ENCODE measurements at places on chromosomes 2 and 18. TPM values are rescaled to one million over a fixed set of nuclear protein-coding genes. Genes with fewer than 3 reads are reported as not detected.

GRCh38 chr2:141927536-141927935 is 203.3 kb downstream of the LRP1B start:
- DNase-seq, result no peak

GRCh38 chr2:134193006-134193405 is 60.9 kb upstream of the MGAT5 start:
- DNase-seq, result no peak

Gene ANKRD62
- not detected for total RNA-seq

Gene RAB31
- total RNA-seq, result 82.4 TPM

Gene GPR55
- not detected for total RNA-seq
